ENCODE measurements at places on chromosomes 4 and X.
A peak's percentile ranks its signal among the peaks of the same experiment; 100 is the strongest.

GRCh38 chr4:37662251-37662650 is 23.9 kb downstream of the RELL1 start:
- DNase-seq = no peak

DNA sequence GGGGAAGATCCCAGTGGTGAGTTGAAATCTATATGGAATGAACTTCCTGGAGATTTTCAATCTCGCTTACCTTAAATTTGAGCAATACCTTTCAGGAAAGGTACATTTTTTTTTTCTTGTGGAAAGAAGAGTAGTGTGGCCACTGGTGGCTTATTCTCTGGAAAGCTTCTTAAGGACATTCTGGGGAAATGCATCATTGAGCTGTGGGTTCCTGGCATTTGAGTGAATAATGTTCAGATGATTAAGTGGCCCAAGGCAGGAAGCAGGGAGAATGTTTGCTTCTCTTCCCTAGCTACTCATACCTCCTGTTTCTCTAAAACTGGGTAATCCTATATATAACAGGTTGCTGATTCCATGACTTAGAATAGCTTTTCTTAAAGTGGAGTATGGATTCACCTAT is 31.8 kb downstream of the STAG2 start:
- no peak for DNase-seq

DNA sequence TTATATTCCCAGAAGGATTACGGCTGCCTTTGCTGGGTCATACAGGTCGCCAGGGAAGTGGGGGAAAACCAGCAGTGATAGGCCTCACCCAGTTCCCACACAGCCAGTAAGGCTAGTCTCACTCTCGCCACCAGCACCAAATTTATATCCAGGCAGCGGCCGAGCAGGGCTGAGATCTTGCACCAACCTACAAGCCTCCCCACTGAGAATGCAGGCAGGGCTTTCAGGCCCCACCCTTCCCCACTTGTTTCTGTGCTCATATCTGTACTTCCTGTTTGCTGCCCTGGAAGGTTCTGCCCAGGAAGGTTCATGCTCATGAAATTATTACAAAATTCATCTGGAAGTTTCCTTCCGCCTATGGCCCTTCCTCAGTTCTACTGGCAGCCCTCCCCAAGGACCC is 179.7 kb downstream of the STIM2 start:
- no peak for DNase-seq

- peak; percentile 29 for DNase-seq
These were observed 282.9 kb downstream of the USP46 start for GRCh38 chr4:52376132-52376704.

DNA sequence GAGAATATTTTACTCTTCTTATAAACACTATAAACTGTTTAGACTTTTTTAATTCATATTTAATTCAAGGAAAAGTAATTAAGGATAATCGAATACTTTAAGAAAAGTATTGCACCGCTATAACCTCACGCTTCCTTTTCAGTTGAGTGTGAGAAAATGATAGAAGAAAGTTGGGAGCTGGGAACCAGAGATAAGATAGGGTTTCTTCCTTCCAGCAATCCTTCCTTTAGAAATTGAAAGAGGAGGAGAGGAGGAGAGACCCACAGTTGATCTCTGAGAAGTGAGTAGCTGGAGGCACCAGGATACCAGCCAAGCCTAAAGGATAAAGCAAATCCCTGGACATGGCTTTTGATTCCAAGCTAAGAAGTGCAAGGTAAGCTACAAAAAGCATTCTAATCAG is 242.3 kb upstream of the NOCT start:
- no peak for DNase-seq

DNA sequence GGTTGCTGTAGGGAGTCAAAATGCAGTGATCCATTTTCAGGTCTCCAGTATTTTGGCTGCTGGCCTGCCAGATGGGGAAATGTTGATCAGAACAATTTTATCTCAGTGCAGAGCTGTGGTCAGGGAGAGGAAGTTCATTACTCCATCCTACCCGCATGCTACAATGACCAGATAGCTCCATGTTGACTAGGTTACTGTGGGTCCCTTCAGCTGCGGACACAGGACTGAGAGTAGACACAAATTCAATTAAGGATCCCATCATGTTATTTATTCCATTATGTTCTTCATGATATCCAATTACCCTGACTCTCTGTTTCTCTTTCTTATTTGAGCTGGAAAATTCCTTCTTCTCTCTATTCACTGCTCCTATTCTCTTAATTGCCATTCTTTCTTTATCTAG is 16.3 kb downstream of the SYNPO2 start:
- no peak for DNase-seq

DNA sequence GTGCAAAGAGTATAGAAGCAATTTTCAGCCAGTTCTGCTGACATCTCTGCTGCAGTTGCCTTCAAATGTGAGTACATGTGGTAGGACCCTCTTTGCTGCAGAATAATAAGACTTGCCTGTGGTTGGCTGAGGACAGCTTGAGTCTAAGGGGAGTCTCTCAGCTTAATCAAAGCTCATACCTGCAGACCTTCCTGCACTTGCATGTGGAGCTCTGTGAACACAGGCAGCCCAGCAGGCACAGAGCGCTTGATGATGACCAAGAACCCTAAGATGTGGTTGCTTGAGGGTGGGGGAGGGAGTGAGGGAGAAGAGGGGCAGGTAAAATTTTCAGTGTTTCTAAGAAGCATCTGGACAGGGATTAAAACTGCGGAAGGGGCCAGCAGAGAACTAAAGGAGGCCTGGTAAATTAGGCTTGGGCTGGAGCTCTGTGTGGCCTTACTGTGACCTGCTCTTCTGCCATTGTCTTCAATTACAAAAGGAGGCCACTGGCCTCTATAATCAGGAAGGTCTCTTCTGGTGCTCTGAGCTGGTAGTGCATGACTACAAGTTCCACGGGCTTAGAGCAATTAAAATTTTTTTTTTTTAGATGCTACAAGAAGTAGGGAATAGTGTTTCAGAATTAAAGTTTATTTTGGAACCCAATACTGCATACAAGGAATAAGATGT is 59.9 kb upstream of the CHRNA9 start:
- DNase-seq = no peak

DNA sequence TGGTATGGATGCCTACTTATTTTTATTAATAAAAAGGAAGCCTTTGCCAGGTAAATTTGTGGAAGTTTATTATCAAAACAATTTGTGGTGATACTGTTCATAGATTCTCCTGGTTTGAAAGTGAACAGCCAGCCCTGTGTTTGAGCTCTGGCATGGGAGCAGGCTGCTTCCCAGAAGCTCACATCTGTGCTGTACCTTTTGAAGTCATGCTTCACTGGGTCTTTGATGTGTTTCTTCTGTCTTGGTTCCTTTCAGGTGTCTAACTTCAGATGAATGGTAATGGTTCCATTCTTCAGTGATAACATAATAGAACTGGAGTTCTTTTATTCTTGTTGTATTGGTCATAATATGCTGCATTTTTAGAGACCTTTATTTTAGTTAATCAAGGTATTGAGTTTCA is 85.5 kb downstream of the BMPR1B start:
- DNase-seq = peak; percentile 39

DNA sequence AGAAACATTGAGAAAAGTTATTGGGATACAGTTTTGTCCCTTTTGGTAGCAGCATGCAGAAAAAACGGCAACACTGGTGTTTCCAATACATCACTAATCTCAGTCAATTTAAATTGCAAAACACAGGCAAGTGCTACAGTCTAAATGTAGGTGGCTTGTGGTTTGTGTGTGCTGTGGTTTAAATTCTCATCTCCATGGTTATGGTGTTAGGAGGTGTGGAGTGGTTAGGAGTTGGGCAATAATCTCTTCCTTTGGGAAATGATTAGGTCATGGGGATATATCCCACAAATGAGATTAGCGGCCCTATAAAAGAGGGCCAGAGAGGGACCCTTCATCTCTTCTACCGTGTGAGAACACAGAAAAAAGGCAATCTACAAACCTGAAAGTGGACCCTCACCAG is 1344.3 kb downstream of the ADGRL3 start:
- no peak for DNase-seq

GRCh38 chr4:143616771-143617170 is 83.7 kb downstream of the FREM3 start:
- peak; percentile 28 for DNase-seq

GRCh38 chrX:9071031-9071650 is 37.2 kb upstream of the FAM9B start:
- DNase-seq = no peak

DNA sequence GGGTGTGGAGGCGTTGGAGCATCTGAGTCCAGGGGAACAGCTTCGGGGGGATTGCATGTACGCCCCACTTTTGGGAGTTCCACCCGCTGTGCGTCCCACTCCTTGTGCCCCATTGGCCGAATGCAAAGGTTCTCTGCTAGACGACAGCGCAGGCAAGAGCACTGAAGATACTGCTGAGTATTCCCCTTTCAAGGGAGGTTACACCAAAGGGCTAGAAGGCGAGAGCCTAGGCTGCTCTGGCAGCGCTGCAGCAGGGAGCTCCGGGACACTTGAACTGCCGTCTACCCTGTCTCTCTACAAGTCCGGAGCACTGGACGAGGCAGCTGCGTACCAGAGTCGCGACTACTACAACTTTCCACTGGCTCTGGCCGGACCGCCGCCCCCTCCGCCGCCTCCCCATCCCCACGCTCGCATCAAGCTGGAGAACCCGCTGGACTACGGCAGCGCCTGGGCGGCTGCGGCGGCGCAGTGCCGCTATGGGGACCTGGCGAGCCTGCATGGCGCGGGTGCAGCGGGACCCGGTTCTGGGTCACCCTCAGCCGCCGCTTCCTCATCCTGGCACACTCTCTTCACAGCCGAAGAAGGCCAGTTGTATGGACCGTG is 2.2 kb downstream of the AR start:
- DNase-seq = no peak

DNA sequence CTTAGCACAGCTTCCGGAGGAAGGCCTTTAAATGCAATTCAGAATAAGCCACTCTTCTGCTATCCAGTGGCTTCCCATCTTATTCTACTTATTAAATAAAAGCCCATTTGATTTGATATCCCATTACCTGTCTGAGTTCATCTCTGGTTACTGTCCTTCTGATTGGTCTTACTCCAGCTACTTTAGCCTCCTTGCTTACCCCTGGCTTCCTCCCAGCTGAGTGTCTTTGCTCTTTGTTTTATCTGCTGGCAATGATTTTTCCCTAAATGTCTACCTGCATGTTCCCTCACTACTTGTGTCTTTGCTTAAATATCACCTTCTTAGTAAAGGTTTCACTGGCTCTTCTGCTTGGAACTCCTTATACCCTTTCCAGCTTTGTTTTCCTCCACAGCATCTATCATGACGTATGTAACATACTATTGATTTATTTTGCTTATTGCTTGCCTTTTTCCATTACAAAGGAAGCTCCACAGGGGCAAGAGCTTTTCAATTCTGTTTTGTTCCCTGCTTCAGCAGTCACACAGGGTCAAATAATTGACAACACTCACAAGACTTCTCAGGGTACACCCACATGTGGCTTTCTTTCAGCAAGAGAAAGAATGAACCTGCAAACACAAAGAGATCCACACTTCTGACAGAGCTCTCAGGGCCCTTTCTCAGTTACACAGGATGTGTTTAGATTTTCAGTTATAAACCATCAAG is 63.8 kb downstream of the TBC1D19 start:
- DNase-seq = no peak

GRCh38 chr4:101142259-101142658 is 205.1 kb downstream of the PPP3CA start:
- DNase-seq = no peak

DNA sequence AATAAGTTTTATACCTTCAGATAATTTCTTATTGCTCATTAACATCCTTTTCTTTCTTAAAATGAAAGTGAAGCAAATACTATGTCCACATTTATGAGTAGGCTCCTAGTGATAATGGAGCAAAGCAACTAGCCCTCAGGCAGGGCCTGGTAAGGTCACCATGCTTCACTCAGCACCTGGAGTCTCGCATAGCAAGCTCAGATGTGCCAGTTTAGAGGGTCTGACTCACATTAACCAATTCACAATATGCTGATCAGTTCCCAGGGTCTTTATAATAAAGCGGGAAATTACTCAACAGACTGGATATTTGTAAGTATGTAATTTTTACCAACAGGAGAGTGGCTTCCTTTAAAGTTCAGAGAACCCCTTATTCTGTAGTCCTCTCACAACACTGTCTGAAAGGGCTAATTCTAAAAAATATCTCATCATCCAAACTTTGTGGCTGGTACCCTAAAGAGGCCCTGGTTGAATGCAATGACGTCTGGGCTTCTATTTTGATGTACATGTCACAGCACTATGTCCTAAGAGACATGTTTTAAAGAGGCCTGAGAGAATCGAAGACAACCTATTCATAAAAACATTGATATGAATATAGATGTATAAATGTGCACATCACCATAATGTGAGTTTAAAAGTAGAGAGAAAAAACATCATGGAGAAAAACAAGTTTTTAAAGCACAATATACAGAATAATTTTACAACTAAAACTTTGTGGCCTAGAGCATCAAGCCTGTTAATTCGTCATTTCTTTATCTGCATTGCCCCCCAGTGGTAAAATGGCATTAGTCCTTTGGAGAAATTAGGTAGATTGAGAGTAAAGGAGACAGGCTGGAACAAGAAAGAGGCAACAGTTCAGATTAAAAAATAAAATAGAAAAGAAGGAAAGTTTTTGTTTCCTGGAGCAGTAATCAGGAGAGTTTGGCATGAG is 44.3 kb downstream of the IL21 start:
- DNase-seq = peak; percentile 16

- no peak for DNase-seq
These were observed 129.0 kb downstream of the BTC start for GRCh38 chr4:74665346-74665745.

GRCh38 chr4:137635108-137635507 is 102.8 kb upstream of the PCDH18 start:
- no peak for DNase-seq

DNA sequence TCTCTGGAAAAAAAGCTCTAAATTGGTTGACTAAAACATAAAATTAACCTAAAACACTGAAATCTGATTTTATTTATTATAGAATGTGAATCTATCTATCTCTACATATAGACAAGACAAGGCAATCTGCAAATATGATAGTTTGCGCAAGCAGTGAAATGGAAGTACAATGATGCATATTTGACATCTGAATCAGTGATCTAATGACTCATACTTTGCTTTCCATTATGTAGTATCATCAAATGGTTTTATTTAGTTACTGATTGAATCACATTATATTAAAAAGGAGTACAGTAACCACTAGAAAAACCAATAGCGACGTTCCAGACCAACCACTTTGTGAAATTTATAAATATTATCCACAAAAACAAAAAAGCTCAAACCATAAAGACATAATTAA is 1969.3 kb downstream of the PCDH7 start:
- no peak for DNase-seq

DNA sequence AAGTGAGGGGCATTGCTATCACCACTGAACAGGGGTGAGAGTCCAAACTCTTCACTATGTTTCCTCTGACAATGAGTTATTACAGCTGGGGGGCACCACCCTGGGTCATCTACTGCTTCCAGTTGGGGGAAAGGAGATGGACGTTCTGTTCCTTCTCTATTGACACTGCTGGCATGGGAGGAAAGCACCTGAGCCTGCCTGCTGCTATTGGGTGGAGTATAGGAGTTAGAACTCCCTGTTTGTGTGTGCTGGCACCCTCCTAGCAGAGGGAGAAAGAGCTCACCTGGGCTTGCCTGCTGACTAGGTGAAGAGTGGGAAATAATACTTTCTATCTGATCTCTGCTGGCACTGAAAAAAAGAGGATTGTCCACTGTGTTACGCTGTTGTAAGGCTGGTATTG is 163.8 kb downstream of the MSN start:
- no peak for DNase-seq

GRCh38 chrX:73182502-73183114 is 32.0 kb downstream of the NAP1L2 start:
- no peak for DNase-seq

Data from DND-41 (cell line).